ENCODE measurements at places on chromosomes 1 and 21.

- no peak for DNase-seq
Observed at GRCh38 chr1:92826792-92827191, 5.0 kb upstream of the RPL5 start.

DNA sequence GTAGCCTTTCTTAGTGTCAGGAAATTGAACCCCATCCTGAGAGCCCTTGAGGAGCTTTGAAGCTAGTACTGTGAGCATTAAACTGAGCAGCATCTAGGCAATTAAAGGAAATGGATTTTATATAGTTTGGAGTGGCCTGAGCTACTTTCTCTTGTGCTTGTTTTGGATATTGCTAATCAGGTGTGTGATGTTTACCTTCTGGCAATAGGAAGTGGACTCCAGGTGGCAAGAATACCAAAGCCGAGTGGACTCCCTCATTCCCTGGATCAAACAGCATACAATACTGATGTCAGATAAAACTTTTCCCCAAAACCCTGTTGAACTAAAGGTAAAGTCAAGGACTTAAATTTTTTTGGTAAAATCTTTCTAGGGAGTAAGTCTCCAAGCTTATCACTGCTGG, 79.4 kb downstream of the MACF1 start:
- no peak for DNase-seq

DNA sequence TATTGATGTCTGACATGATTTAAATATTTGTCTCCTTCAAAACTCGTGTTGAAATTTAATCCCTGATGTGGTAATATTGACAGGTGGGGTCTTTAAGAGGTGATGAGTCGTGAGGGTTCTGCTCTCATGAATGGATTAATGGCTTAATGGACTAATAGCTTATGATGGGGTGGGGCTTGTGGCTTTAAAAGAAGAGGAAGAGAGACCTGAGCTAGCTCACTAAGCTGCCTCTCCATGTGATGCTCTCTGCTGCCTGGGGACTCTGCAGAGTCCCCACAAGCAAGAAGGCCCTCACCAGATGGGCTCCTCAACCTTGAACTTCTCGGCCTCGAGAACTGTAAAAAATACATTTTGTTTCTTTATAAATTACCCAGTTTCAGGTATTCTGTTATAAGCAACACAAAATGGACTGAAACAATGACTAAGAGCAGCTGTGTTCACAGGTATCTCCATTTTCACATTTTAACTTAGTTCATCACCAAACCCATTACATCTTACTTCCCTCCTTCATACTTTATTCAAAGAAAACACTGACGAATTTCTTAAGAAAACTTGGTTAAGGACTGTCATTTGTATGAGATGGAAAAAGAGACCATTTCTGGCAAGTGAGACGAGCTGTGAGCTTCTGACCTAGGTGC, 12.1 kb upstream of the AIM2 start:
- no peak for DNase-seq

- no peak for DNase-seq
Observed at GRCh38 chr1:210374600-210374953, 45.9 kb downstream of the HHAT start.

DNA sequence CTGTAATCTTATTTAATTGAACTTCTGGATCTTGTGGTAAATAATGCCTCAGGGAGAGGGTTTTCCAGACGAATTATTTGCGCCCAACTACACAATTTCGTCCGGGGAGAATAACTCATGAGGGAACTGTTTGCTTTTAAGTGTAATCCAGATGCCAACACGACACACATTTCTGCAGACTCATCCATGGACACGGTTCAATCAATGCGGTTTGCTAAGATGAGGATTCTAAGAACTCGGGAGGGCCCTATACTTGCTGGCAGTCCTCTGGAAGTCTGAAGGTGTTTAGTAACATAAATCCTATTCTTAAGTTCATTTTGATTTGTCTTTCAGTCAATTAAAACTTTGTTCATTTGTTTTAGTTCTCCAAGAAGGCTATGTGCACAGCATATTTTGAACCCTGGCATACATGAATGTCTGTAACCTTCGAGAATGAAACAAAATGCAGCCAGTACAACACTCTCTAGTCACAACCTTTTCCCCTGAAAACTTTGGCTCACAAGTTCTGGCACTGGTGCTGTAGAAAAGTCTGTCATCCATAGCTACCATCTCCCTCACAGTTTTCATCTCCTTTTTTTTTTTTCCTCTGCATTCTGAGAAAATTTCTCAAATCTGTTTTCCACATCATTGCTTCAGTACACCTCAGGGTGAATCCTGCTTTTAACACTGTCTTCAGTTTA, 38.8 kb downstream of the DIPK1A start:
- no peak for DNase-seq
